Smooth muscle cell of the pulmonary artery (primary cell): ENCODE measurements at places on chromosomes 13 and 19. TPM values are rescaled to one million over a fixed set of nuclear protein-coding genes. Genes with fewer than 3 reads are reported as not detected.

The GGACT gene
- total RNA-seq = 3.1 and 3.4 TPM in 2 replicates

The RNASEH2A gene
- total RNA-seq = 8.8 and 9.9 TPM in 2 replicates

The CEACAM8 gene
- total RNA-seq = not detected in 2 replicates

The PRX gene
- 1.4 and 1.6 TPM in 2 replicates for total RNA-seq

The ZNF850 gene
- 2.0 and 3.0 TPM in 2 replicates for total RNA-seq

The CCL25 gene
- not detected in 2 replicates for total RNA-seq

The IQCN gene
- 0.33 and 1.1 TPM in 2 replicates for total RNA-seq

The KIR2DL4 gene
- not detected in 2 replicates for total RNA-seq

The ZNF486 gene
- total RNA-seq = 3.6 and 4.0 TPM in 2 replicates

The FUT6 gene
- total RNA-seq = not detected in 2 replicates

The YJEFN3 gene
- 0.26 and 0.40 TPM in 2 replicates for total RNA-seq

The KLK4 gene
- not detected in 2 replicates for total RNA-seq

The SIAH3 gene
- not detected in 2 replicates for total RNA-seq

The SBK3 gene
- 0.07 TPM in 2 replicates for total RNA-seq

The TYROBP gene
- not detected in 2 replicates for total RNA-seq
